ENCODE measurements at places on chromosomes 16 and 17.

DNA sequence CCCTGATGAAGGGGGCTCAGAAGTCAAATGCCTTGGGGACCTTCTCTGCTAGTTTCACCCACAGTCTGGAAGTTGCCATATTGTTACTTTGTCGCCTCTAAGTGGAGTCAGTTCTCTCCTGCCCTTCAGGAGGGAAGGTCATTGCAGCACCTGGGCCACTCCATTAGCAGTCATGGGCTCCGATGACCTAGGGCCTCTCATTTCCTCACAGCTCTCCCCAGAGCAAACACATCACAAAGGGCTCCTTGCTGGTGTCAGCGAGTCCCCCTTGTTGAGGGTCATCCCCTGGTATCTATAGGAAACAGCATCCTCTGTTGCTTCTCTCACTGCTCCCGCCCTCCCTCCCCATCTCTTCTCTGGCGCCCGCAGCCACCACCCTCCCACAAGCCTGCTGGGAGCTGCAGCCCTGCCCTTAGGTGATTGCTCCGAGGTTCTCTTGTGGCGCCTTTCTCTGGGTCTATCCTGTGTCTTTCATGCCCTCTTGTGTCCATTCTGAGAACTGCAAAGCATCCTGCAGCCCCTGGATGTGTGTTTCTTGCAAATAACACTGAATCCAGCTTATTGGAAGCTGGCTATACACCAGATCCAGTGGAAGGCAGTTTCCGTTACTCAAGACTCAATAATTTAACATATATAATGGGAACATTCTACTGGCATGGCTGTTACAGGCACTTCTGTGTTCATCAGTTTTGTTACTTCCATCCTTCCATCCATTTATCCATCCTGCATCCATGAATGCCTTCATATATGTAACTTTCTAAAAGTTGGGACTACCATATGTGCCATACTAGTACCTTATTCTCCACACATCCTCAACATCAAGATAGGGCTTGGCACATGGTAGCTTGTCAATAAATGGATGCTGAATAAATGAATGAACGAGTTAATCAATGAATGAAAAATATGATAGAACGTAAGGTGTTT lies 21.2 kb downstream of the PDILT start:
- DNase-seq: no peak

DNA sequence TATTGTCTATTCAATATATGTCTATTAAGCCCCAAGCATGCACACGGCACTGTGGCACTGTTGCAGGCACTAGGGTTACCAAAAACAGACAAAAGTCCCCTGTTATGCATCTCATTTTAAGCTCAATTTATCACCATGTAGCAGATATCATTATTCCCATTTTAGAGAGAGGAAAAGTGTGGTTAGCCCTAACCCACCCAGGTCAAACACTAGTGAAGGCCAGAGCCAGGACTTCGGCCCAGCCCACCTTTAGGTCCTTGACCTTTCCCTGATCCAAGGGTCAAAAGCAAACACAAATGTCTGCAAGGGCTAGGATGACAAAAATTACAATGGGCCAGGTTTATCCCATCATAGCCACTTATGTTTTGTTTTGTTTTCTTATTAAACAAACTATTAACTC lies 130.3 kb upstream of the NUDT7 start:
- DNase-seq: no peak

DNA sequence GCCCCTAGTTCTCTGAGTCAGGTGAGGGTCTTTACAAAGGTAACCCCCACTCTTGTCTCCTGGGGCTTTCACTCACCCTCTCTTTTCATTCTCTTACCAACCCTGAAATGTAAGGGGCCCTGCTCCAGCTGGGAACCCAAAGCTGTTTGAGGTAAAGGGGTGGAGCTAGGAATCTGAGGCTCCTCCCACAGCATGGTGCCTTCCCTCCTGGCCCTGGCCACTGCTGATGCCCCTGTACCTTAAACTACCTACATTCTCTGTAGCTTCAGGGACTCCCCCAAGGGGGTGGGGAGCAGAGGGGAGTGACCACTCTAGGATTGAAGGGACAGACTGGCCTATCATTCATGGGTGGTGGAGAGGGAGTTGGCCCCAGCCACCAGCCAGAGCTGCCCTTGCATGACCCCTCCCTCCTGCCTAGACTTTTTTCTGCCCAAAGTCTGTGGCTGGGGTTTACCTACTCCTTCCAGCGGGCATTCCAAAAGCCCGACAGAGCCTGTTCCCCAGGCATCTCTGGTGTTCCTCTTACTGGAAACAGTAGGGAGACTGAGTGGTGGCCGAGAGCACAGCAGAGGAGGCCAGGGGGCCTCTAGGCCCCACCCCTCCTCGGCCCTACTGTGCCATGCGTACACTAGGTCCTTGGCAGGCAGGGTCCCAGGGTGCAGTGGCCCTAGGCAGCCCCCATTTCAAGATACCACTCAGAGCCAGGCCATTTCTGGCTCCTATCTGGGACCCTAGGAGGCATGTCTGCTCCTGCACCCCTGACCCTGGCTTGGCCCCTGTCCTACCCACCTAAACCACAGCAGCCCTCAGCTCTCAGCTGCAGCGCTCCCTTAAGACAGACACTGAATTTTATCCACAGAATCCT lies 9.5 kb downstream of the DOK4 start:
- DNase-seq: no peak

GRCh38 chr17:39096508-39097149 lies 54.8 kb downstream of the PLXDC1 start:
- DNase-seq: no peak

DNA sequence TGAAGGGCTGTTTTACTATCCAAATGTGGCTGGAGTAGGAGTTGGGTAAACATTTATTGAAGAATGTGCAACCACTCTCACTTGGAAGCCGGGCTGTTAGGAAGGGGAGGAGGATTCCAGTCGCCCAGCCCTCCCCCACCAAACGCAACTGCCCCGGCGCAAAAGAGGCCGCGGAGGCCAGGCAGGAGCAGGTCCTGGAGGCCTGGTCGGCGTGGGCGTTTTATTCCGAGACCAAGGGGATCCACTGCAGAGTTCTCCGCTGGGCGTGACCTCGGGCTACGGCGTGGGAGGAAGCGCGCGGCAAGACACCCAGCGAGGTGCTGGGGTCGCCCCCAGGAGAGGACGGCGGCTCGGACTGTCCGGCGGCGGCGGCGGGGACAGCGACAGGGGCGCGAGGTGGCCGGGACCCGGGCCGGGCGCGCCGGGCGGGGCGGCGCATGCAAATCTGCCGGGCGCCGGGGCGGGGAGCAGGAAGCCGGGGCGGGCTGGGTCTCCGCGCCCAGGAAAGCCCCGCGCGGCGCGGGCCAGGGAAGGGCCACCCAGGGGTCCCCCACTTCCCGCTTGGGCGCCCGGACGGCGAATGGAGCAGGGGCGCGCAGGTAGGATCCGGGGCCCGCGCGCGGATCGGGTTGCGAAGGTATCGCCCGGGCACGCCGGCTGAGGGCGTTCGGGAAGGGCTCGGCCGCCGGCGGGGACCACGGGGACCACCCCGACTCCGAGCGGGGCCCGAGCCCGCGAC lies at the start of gene IL4R:
TSS of gene IL4R (plus strand) at position 553 of the 739 bp plus-strand sequence. CDS start 26,230 bp downstream, outside the sequence.
- peak; percentile 37 for DNase-seq

GRCh38 chr16:53654946-53655345 lies 48.7 kb downstream of the RPGRIP1L start:
- DNase-seq: no peak

- DNase-seq: no peak
These were observed 71.0 kb downstream of the MSI2 start for GRCh38 chr17:57327176-57327970.

GRCh38 chr17:57004944-57005579 lies 27.1 kb downstream of the SCPEP1 start:
- no peak for DNase-seq

DNA sequence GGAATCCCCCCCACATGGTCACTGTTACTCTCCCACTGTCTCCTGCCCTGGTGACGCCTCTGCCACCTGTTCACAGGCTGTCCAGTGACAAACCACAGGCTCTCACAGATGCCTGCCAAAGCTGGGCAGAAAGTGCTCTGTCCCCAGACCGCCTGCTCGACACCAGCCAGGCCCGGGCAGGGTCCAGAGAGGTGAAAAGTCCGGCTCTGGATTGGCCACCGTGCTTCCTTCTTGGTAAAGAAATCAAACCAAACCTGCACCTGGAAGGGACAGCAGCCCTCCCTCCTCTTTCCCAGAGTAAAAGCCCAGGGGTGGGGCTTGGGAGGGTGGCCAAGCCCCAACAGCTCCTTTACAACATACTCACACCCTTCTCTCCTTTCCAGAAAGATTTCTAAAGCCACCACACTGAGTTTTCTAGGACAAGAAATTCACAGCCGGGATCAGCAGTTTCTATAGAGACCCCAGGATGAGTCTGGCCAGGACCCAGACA lies 6.2 kb downstream of the PCGF2 start:
- DNase-seq: no peak

- DNase-seq: no peak
These were observed 6.4 kb downstream of the DPEP1 start for GRCh38 chr16:89619840-89620239.

DNA sequence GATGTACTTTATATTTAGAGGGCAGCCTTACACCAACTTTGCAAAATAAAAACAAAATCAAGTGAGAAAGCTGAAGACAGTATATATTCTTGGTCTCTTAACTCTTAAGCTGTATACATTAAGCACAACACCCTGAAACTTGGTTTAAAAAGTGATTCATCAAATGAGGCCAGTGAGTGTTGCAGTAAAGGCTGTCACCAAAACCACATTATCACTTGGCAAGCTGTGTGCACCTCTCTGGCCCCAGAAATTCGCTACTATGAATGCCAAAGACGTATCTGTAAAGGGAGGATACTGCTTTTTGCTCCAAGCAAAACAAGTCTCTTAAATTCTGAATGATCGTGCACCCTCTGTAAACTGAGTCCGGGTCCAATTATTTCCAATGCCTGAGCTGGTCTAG lies 163.9 kb downstream of the ZFHX3 start:
- no peak for DNase-seq

- no peak for DNase-seq
These were observed 6.4 kb upstream of the GGT6 start for GRCh38 chr17:4566785-4567184.

GRCh38 chr16:50372611-50373344 lies 4.0 kb upstream of the BRD7 start:
- no peak for DNase-seq

GRCh38 chr17:58756246-58757161 lies 850 bp downstream of the PPM1E start:
- DNase-seq: no peak

DNA sequence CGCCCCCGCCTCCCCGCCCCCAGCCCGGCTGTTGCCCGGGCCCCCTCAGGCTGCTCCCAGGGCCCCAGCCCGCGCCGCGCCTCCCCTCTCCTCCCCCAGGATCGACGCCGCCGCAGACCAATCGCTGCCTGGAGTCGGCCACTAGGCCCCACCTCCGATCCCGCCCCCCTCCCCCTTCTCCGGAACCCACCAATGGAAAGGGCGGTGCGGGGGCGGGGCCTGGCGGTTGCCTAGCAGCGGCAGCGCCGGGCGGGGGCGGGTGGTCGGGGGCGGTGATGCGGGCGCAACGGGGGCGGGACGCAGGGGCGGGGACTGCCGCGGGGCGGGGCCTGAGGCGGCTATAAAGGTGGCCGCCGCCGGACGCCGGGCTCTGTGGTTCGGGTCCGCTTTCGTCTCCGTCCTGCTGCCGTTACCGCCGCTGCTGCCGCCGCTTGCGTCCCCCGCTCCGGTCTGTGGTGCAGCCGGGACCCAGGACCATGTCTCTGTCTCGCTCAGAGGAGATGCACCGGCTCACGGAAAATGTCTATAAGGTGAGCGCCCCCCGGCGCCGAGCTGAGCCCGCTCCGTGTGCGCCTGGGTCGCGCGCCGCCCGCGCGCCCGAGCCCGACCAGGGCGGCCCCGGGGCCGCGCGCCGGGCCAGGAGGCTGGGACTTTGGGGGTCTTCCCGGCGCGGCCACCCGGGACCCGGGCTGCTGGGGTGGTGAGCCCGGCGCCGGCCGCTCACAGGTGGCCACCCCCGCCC lies at the start of gene BAIAP2:
TSS of gene BAIAP2 (plus strand) at position 373 of the 742 bp plus-strand sequence. CDS start at position 477, 104 bp downstream.
- DNase-seq: peak; percentile 99

GRCh38 chr17:80381416-80381923 lies 33.5 kb upstream of the ENDOV start:
- no peak for DNase-seq

DNA sequence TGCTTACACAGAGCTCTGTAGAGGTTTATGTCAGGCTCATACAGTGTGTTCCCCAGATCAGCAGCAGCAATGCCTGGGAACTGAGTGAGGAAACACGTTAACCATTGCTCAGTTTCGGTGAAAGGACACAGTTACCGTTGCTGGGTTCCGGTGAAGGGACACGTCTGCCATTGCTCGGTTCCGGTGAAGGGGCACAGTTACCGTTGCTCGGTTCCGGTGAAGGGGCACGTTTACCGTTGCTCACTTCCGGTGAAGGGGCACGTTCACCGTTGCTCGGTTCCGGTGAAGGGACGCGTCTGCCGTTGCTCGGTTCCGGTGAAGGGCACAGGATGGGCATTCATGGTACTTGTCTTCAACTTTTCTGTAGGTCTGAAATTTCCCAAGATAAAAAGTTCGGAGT lies 81.7 kb downstream of the MRM3 start:
- no peak for DNase-seq

GRCh38 chr16:77785373-77785764 lies 3.0 kb upstream of the VAT1L start:
- DNase-seq: no peak

DNA sequence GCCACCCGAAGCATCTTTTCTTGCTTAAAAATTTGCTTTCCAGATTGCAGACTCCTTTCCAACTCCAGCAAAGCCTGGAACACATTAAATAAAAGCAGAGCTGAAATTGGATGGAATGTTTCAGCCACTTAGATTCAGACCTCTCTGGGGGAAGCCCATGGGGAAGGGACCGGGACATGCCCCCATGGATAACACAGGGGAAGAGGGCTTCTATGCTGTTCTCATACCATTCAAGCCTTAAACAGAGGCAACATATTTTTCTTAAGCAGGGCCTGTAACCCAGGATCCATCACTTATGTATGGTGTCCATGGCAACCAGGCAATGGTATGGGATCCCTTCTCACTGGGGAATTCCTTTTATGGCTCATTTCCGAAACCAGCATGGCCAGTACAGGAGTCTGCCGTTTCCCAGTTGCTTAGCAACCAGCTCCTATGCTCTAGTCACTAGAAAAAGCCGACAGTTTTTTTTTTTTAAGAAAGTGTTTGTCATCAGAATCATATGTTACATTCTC lies 62.0 kb upstream of the MARCHF10 start:
- DNase-seq: no peak

- DNase-seq: no peak
These were observed 20.7 kb downstream of the GSG1L start for GRCh38 chr16:28042811-28043210.

DNA sequence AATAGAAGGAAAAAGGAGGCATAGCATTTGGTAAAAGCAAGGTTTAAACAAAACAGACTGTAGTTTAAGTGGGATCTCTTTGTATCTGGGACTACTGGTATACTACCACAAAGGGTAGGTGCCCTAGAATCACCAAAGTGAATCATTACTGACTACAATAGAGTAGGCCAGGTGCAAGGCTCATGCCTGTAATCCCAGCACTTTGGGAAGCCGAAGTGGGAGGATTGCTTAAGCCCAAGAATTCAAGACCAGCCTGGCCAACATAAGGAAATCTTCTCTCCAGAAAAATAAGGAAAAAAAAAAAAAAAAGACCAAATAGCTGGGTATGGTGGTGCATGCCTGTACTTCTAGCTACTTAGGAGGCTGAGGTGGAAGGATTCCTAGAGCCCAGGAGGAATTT lies 60.8 kb upstream of the CORO6 start:
- no peak for DNase-seq

- DNase-seq: no peak
These were observed 3.8 kb upstream of the CRISPLD2 start for GRCh38 chr16:84816023-84816422.

- DNase-seq: no peak
These were observed 26.5 kb upstream of the ARL6IP1 start for GRCh38 chr16:18827890-18828289.
